ENCODE measurements at places on chromosomes 5 and 9.

- DNase-seq, result no peak
Measured at GRCh38 chr9:6676254-6676921, 30.9 kb upstream of the GLDC start.

DNA sequence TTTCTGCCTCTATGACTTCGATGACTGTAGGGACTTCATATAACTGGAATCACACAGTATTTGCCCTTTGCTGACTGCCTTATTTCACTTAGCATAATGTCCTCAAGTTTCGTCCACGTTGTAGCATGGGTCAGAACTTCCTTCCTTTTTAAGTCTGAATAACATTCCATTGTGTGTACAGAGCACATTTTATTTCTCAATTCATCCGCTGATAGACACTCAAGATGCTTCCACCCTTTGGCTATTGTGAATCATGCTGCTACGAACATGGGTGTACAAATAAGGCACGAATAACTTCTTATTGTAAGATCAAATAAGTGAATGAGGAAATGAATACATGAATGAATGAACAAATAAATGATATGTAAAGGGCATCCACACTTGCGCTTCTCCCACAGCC, 13.0 kb downstream of the BARX1 start:
- no peak for DNase-seq

GRCh38 chr5:42656651-42657015, 100.0 kb upstream of the CCDC152 start:
- no peak for DNase-seq

GRCh38 chr9:7967093-7967827, 167.7 kb upstream of the DMAC1 start:
- DNase-seq, result no peak

DNA sequence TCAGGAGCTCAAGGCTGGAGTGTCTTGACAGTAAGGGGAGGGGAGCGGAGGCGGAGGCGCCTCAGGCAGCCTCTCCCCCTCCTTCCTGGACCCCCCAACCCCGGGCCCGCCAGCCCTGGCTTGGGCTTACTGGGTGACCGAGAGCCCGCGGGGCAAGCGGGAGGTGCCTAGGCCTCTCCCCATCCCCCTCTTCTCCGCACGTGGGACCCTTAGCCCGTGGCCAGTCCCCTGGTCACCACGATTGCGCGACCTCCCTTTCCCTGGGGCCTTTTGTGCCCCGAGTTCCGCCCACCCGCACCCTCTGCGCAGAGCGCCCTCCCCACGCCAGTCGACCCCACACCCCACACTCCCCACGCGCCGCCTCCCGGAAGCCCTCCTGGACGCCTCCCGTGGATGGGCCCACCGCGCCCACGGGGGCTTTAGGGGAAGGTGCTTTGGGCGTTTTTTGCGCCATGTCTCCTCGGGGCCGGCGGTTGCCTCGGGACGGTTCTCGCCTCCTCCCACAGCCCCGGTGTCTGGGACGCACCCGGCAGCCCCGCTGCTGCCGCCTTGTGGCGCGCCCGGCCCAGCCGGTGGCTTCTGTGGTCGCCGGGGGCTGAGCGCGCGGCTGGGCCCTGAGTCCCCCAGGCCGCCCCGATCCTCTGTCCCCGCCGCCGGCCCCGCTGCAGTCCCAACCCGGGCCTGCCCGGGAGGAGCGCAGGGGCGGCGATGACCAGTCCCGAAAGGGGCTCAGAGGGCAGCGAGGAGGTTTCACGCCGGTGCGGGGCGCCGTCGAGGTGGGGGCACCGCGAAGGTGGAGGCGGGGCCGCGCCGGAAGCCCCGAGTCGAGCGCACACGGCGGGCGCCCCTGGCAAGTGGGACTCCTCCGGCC, 3.2 kb downstream of the TOR4A start:
- DNase-seq, result no peak

GRCh38 chr5:159402856-159403255, 72.6 kb upstream of the IL12B start:
- no peak for DNase-seq

- DNase-seq, result no peak
Measured at GRCh38 chr5:157519579-157520253, 55.9 kb downstream of the ADAM19 start.

DNA sequence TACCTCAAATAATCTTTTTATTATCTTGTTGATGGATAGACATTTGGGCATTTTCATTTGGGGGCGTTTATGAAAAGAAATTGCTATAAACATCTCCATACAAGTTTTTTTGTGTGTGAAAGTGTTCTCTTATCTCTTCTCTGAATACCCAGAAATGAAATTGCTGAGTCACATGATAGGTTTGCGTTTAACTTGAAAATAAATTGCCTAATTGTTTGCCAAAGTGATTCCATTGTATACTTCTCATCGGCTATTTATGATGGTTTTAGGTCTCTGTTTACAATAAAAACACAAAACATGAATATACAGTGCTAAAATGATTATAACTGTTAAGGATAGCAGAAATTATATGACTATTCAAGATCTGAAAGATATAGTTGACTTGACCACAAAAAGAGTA, 361.7 kb downstream of the TAF11L14 start:
- no peak for DNase-seq

GRCh38 chr9:110284211-110284844, 28.0 kb upstream of the TXN start:
- DNase-seq, result no peak

DNA sequence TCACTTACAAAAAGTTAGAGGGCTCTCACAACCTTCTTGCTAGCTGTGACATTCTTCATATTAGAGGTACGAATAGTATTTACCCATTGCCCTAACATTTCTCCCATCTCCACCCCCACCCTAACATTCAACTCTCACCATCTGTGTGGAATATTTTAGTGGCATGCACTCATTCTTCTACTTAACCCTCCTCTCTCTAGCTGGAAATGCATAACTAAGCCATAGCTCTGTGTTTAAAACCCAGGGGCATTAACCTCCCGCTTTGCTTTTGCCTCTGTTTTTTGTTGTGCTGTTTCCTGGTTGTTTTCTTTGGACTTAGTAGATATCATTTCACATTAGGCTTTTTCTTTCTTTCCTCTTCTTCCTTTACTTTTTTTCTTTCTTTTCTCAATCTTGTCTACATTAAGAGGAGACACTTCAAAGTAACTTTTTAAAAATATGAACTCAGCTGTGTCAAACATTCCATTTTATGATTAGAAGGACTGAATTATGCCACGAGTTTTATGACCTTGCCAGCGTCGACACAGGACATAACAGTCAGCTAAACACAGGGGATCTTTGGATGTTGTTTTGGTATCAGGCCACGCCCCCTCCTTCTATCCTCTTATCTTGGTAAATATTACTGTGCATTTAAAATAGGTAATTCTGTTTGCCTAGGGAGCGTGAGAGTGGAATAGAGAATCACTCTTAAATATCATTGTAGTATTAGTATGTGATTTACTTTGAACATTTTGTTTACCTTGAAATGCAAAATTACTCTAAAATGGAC, 236.0 kb downstream of the CD180 start:
- no peak for DNase-seq

DNA sequence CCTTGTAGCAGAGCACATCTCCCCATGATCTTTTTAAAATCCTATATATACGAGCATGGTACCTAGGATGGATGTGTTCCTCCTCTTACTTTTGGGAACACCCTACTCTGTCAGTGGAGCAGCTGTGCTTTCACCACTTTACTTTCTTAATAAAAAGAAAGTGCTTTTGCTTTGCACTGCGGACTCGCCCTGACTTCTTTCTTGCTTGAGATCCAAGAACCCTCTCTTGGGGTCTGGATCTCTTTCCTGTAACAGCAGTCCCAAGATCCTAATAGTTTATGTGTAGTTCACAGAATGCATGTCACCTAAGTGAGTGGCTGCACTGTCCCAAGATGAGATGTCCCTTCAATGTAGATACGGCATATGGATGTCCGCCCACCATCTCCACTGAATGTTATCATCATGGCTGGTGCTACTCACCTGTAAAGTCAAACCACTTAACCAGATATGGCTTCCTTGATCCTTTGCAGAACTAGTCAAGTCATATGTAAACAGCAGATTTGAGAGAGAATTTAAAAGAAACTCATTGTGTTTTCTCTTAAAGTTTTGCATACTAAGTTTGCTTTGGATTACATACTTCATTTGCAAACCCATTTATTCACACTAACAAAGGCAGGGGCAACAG, 1.9 kb downstream of the FGF1 start:
- no peak for DNase-seq

GRCh38 chr5:107154593-107154992, 516.1 kb downstream of the EFNA5 start:
- DNase-seq, result no peak

GRCh38 chr5:66440202-66440680, 156.0 kb upstream of the MAST4 start:
- no peak for DNase-seq

GRCh38 chr5:176608937-176609723, 826 bp downstream of the GPRIN1 start:
- no peak for DNase-seq

DNA sequence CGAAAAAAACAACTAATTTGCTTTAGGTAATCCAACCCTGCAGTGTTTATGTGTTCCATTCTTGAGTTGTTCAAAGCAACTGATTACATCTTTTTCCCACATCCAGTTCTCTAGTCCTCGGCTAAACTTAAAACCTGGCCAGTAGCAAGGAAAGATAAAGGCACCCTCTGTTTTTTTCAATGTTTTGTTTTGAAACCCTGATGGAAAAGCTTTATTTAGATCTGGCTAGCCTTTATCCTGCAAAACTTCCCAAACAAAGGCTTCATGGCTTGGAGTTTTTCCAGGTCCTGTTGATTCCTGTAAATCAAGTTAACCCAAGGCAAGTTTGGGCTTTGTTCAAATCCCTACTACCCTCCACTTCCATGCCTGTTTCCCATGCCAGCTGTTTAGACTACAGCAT, 105.1 kb downstream of the CEMIP2 start:
- no peak for DNase-seq

DNA sequence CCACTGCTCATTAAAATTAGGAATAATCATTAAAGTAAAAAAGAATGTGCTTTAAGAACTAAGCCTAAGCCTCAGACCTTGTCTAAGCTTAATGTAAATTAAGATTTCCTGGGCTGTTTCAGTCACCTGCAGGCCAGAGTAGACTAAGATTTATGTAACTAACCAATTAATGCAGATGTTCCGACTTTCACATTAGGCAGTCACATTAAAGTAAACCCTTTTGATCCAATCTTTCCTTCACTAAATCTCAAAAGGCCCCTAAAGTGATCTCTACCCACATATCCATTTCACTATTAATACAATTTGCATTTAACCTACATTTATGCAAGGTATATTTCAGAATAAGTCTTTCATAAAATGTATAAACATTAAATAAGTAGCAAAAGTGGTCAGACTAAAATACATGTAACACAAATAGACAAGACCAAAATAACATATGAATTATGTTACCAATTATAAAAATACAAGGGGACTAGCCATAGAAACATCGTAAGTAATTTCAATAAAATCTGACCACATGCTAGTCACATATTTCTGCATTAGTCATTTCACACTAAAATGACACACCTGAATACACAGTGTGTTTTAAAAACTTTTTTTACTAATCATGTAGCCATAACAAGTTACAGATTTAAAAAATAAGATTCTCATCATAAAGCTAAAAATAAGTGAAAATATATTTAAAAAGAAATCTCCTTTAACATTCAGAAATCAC, 7.7 kb downstream of the NR3C1 start:
- no peak for DNase-seq
